ENCODE measurements at places on chromosomes 3 and 15. TPM values are rescaled to one million over a fixed set of nuclear protein-coding genes. Genes with fewer than 3 reads are reported as not detected.
A peak's percentile ranks its signal among the peaks of the same experiment; 100 is the strongest.

- DNase-seq = peak; percentile 85
Measured at GRCh38 chr15:48411971-48412591, 80.9 kb downstream of the DUT start.

- no peak for DNase-seq
Measured at GRCh38 chr15:72163719-72164118, 33.9 kb downstream of the GRAMD2A start.

GRCh38 chr15:60006203-60006862, 2.2 kb downstream of the FOXB1 start:
- DNase-seq = peak; percentile 81

GRCh38 chr3:175346573-175347356, 487.6 kb downstream of the NAALADL2 start:
- DNase-seq = peak; percentile 24

DNA sequence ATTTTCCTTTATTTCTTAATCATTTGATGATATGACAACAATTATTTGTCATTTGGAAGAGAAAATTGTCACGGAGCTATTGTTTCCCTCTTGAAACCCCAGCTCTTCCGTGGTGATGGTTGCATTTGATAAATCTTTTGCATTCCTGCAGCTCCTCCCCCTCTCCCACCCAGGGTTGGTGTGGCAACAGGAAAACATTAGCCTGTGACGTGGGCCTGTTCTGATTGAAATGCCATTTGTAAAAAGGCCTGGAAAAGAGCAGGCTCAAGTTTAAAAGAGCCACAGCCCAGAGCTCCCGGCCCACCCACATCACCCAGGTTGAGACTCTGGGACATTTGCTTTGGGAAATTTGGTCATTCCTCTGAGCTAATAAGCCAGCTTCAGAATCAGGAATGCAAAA, 282.5 kb downstream of the RPLP1 start:
- peak; percentile 77 for DNase-seq

The PLCH1 gene
- polyA plus RNA-seq = 0.31 TPM

The NTRK3 gene
- polyA plus RNA-seq = 8.8 TPM

The RBP2 gene
- polyA plus RNA-seq = not detected
